ENCODE measurements at places on chromosomes 1 and 21. TPM values are rescaled to one million over a fixed set of nuclear protein-coding genes. Genes with fewer than 3 reads are reported as not detected.

DNA sequence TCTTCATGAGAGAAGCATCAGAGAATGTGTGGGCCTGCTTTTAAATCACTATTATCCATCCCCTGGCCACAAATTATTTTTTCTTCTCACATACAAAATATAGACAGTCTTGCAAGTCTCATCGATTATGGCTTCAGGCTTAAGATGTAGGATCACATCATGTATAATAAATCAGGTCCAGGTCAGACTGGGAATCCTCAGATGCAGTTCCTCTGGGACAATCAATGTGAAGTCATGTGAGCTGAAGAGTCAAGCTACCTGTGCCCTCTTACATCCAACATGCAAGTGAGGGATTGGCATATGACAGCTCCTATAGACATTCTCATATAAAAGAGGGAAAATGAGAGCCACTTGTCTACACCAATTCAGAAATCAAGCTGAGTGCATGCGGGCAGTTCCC is 631.8 kb downstream of the PTPRU start:
- H3K27ac ChIP-seq: no peak overlapping the region
- no peak overlapping the region for H3K4me3 ChIP-seq
- peaks cover 53% of the 10 kb centered on the region for H3K27me3 ChIP-seq
- no peaks in the 10 kb centered on the region for H3K36me3 ChIP-seq
- no peak for ATAC-seq
- no peaks in the 10 kb centered on the region for H3K4me1 ChIP-seq

GRCh38 chr1:196207612-196208217 is 400.5 kb downstream of the KCNT2 start:
- no peak for ATAC-seq
- no peak overlapping the region for H3K27ac ChIP-seq
- H3K27me3 ChIP-seq: no peaks in the 10 kb centered on the region

- ATAC-seq: no peak
- H3K4me3 ChIP-seq: no peak overlapping the region
- H3K27ac ChIP-seq: no peak overlapping the region
- peaks cover 37% of the 10 kb centered on the region for H3K27me3 ChIP-seq
These were observed 118.2 kb downstream of the FOXD2 start for GRCh38 chr1:47555841-47556560.

- H3K4me1 ChIP-seq: peaks cover 4% of the 10 kb centered on the region
- H3K27ac ChIP-seq: peak overlapping the region; percentile 94
- peak overlapping the region; percentile 45 for H3K4me3 ChIP-seq
These were observed 14.3 kb downstream of the SLC27A3 start for GRCh38 chr1:153789478-153790034.

DNA sequence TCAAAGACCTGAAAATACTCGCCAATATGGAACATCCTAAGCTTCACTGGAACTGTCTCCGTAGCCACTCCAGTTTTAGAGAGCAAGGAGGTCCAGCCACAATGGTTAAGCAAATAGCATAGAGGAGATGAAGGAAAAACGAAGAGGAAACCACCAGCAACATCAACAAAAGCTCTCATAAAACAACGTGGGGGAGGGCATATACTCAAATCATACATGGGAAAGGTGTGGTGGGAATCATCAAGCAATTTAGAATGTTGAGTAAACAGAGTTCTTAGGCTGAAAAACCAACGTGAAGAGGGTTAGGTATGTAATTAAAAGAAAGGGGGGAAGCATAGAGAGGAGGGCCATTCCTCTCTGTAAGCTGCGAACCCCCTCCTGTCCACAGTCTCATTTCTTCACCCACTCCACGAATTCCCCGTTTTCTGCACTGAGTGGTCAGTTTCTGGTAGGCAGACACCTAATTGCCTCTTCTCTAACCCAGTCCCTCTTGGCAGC is 1.0 kb downstream of the TMEM59 start:
- peaks cover 23% of the 10 kb centered on the region for H3K4me1 ChIP-seq
- no peaks in the 10 kb centered on the region for H3K27me3 ChIP-seq
- H3K27ac ChIP-seq: peak overlapping the region; percentile 97
- no peaks in the 10 kb centered on the region for H3K36me3 ChIP-seq

DNA sequence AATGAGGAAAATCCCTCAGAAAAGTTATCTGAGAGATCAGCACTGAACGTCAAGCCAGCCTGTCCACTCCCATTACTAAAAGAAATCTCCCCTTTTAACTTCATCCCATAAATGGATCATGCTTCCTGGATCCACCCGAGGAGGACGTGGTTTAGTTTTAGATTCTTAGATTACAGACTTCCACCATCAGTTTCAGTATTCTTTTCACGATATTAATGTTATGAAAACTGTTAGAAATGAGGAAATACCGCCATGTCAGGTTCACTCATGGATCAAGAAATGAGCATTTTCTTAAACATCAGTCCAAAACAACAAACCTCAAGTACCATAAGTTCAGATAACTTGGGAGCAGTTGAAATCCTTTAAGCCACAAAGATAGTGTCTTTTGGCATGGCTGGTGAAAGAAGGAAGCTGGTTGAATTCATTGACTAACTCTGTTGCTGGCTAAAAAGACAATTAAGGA is 49.8 kb downstream of the NFIA start:
- H3K4me3 ChIP-seq: peak overlapping the region; percentile 7
- no peak for ATAC-seq
- H3K27ac ChIP-seq: peak overlapping the region; percentile 58
- peaks cover 4% of the 10 kb centered on the region for H3K4me1 ChIP-seq

DNA sequence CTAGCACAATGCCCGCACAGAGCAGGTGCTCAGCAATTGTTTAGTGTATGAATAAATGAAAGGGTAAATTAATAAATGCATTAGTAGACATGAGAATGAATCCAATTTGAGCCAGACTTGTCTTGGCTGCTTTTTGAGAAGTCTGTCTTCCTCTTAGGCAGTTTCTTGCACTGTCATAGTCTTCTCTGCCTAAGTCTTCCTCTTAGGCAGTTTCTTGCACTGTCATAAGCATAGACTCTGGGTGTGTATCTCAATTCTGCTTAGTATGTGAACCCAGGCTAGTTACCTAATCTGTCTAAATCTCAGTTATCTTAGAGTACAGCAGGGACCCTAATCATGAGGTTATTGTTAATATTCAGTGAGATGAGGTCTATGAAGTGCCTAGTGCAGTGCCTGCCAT is 27.2 kb downstream of the NHLH2 start:
- H3K27me3 ChIP-seq: no peaks in the 10 kb centered on the region
- no peak for ATAC-seq
- no peak overlapping the region for H3K27ac ChIP-seq

GRCh38 chr1:46687093-46687659 is 15.5 kb downstream of the TEX38 start:
- H3K36me3 ChIP-seq: peaks cover 95% of the 10 kb centered on the region
- ATAC-seq: peak; percentile 53
- no peak overlapping the region for H3K4me3 ChIP-seq
- no peaks in the 10 kb centered on the region for H3K27me3 ChIP-seq
- H3K27ac ChIP-seq: peak overlapping the region; percentile 49
- peaks cover 3% of the 10 kb centered on the region for H3K4me1 ChIP-seq

The ADAMTS5 gene
- 31.4 TPM for total RNA-seq

The SNRNP40 gene
- 39.1 TPM for total RNA-seq

The NBPF6 gene
- total RNA-seq: not detected

The SLC9A1 gene
- total RNA-seq: 12.5 TPM

The DISP1 gene
- 6.5 TPM for total RNA-seq

The CDC73 gene
- 54.0 TPM for total RNA-seq

The CATSPERE gene
- 2.2 TPM for total RNA-seq

The A3GALT2 gene
- not detected for total RNA-seq

The HTR6 gene
- total RNA-seq: not detected

The GJB3 gene
- 1.1 TPM for total RNA-seq

The MSH4 gene
- total RNA-seq: not detected

The OR10J1 gene
- total RNA-seq: not detected
